Stimulated activated CD4-positive, alpha-beta T cell treated with anti-CD3 and anti-CD28 coated beads, TNF-alpha, amount 100 ng/mL, for 1 hour (primary cell): ENCODE measurements at places on chromosomes 2 and 18.

GRCh38 chr2:3101016-3101942 lies 276.3 kb downstream of the EIPR1 start:
- DNase-seq: no peak

- DNase-seq: no peak
Measured at GRCh38 chr2:67839242-67839641, 223.6 kb downstream of the C1D start.

DNA sequence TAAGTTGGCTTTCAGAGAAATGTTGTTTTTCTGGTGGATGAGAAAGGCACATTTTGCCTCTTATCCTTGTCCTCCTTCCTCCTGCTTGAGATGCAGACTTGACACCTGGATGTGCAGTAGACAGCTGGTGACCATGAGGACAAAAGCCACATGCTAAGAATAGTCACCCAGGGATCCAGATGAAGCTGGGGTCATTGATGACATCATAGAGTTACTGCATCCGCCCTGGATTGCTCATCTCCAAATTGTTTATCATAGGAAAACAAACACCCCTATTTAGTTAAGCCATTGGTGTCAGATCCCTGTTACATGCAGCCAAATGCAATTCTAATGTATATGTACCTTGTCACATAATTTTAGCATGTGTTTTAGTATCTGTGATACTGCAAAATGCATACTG lies 16.3 kb upstream of the SLC1A4 start:
- no peak for DNase-seq

DNA sequence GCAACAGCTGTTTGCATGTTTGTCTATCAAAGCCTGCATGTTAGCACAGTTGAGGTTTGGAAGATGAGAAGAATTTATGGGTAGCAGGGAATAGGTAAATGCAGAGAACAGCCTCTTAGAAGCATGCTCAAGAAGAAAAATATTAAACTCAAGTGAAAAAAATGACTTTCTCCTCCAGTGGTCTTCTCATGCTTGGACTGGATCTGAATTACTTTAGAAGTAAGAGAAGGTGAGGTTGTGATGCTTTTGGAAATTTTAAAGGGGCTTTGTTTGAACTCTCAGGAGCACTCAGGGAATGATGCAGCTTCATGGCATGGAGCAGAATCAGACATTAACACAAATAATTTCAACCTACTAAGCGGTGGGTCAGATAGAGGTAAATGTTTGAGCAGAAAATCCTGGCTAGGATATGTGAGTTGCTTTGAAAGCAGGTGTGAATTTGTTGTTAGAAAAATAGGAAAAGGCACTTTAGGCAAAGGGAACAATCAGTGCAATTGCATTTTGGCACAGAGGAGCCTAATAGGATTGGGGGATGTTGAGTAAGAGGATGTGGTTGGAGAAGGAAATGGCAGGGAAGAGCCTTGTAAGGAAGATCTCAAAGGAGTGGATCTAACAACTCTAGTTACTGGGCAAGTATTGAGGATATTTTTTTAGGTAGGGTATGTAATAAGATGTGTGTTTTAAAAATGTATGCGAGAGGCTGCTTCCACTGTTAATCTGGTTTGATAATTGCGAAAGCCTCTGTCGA lies 76.3 kb downstream of the DDX1 start:
- no peak for DNase-seq

- no peak for DNase-seq
Measured at GRCh38 chr2:213021971-213022899, 129.2 kb downstream of the IKZF2 start.

- DNase-seq: no peak
Measured at GRCh38 chr2:236847538-236848263, 238.0 kb upstream of the COPS8 start.

GRCh38 chr2:79993144-79993543 lies 311.4 kb downstream of the LRRTM1 start:
- no peak for DNase-seq

- no peak for DNase-seq
Measured at GRCh38 chr18:59623456-59624368, 73.5 kb downstream of the CCBE1 start.
